MM.1S (cell line): ENCODE measurements at places on chromosomes 2 and 18.

DNA sequence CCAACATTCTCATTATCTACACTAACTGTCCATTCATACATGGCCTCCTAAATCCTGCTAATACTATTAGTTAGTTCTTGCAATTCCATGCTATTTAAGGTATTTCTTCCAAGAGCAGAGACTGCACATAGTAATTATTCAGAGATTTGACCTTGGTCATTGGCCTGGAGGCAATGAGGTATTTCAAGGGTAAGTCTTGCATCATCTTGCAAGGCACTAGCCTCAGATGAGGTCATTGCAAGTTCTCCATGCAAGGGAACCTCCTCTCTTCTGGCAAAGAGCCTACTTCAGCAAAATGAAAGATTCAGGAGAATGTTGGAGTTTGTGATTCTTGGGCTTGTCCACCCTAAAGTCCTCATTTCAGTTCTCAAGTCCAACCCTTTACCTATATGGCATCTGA, 48.5 kb upstream of the IKZF2 start:
- no peak for DNase-seq

GRCh38 chr2:70118798-70119454, 31.6 kb downstream of the PCBP1 start:
- DNase-seq: peak; percentile 37

DNA sequence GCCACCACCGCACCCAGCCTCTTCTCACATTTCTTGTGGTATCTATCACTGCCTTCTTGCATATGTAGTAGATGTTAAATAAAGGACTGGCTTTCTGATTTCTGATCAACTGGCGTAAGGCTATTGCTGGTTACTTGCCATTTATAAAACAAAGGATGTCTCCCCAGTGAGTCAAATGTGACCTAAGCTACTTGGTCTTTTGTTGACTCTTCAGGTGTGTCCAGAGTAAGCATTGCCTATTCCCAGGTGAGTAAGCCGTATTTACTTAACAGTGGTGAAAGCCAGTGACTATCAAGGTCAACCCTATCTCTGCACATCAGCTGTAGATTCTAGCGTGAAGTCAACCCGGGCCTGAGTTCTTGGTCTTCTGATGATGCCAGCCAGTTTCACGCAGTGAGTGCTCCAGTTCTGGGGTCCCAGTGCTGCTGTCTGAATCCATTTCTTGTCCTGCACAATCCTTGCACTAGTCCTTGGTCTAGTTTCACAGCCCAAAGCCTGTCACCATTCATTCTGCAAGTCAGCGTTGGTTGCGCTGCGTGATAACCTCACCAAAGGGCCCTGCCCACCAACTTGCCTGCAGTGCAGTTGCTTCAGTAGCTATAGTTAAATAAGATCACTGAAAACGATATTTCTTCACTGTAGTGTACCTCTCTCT, 120.2 kb downstream of the GBX2 start:
- no peak for DNase-seq

DNA sequence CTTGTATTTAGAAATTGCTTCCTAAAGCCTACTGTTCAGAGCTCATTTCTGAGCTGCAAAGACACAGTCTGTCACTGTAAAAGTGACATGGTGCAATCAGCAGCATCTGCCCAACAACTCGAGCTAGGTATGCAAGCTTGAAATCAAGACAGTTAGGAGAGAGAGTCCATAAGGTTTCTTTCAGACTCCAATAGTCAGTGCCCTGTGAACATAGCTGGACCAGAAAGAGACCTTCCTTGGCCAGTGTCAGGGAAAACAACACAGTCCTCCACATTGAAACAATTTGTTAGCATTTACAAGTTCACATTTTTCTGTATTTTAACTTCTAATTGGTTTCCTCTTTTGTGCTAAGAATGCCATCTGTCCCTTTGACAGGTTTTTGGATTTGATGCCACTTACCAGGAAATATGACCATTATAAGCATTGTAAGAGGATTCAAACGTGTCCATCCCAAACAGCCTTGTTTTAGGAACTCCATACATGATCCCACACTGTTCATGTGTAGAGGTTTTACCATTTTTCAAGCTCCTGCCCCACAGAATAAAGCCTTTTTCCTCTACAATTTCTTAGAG, 8.9 kb upstream of the MYCN start:
- no peak for DNase-seq

DNA sequence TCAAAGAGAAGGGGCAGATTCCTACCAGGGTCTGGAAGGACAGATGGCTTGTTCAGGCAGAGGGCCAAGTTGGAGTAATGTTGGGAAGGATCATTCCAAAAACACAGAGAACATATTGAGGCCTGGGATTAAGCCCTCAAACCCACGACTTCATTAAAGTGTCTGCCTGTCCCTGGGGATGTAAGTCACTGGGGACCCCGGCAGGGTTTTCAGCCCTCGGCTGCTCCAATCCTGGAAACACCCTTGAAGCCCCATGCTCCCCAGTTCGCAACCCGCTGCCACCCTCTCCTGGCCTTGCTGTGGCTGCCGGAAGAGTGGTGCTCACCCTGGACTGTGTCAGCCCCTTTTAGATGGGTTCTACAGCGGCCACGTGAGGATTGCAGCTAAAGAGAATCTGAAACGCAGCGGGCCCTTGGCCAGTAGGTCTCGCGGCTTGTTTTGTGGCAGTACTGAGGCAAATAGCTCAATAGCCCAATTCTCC, 79.9 kb downstream of the EPAS1 start:
- DNase-seq: no peak

GRCh38 chr2:170523506-170523905, 191.6 kb upstream of the SP5 start:
- DNase-seq: no peak

GRCh38 chr2:238791354-238791753, 56.5 kb upstream of the TWIST2 start:
- no peak for DNase-seq

GRCh38 chr2:126385441-126385840, 270.5 kb upstream of the GYPC start:
- DNase-seq: no peak

- no peak for DNase-seq
Observed at GRCh38 chr2:154194909-154195643, 323.4 kb downstream of the GALNT13 start.

DNA sequence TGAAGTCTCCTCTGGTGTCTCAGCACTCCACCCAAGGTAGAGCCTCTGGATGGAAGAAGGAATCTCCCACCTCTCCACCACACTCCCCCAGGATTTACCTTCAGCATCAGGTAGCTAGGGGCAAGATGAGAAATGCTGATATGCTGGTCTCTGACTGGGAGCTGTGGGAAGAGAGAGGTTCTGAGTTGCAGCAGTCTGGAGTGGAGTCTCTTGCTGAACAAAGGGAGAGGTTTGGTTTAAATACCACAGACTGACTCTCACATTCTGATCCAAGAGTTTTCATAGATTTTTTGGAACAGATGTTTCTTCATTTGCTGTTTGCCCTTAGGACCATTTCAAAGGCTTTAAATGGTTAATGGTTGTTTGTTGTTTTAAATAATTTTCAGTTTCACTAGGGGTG, 1.1 kb upstream of the CFLAR start:
- no peak for DNase-seq

DNA sequence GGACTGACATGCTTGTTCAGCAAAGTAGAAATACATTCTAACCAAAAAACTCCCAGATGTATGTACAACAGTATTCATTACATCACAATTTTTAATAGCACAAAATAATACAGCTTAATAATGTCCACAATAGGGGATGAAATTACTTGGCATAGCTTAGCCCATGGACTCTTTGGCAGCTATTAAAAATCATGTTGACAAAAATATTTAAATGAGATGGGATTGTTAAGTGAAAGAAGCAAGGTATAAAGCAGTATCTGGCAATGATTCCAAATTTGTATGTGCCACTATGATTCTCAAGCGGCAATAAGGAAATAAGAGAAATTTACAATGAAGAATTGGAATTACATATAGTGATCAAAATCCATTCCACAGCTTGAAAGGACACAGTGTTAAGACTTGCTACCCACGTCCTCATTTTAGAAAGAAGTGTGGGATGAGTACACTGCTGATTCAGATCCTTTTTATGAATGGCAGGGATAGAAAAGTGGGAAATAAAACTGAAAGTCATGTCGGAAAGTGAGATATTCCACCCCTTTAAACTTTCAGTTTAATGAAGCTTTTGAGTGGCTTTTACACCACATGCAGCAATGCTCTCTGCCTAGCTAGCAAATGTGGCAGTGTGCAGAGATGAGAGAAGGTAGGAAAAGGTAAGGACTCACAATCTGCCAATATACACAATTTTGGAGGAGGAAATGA, 2.4 kb downstream of the GAREM1 start:
- peak; percentile 30 for DNase-seq

DNA sequence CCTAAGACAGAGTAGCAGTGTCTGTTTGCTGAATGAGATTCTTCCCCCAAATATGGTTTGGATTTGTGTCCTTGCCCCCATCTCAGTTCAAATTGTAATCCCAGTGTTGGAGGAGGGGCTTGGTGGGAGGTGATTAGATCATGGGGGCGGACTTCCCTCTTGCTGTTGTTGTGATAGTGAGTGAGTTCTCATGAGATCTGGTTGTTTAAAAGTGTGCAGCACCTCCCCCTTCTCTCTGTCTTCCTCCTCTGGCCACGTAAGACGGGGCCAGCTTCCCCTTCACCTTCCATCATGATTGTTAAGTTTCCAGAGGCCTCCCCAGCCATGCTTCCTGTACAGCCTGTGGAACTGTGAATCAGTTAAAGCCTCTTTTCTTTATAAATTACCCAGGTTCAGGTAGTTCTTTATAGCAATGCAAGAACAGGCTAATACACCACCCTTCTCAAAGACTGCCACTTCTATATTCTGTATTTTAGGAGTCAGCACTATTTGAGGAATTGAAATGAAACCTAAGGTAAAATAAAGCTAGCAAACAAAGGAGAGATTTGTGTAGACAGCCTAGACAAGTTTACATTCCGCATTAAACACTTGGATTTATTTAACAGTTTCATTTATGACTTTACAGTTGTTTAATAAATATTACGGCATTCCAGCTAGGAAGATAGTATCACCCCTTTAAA, 21.6 kb downstream of the FBXO36 start:
- no peak for DNase-seq

DNA sequence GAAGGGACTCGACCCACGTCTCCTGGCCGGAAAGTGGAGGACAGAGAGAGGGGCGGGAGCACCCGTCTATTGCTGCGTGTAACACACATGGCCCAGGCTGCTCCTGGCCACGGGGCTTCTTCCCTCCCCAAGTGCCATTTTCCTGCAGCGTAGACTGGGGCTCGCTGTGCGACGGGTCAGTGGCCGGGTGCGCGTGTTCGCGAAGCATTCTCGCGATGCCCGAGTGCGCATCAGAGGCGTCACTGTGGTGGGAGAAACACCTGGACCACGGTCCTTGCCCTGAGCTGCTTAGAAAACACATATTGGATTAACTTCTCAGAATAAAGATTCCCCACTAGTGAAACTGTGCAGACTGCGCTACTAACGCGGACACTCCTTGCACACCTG, 200.8 kb downstream of the EIPR1 start:
- no peak for DNase-seq

DNA sequence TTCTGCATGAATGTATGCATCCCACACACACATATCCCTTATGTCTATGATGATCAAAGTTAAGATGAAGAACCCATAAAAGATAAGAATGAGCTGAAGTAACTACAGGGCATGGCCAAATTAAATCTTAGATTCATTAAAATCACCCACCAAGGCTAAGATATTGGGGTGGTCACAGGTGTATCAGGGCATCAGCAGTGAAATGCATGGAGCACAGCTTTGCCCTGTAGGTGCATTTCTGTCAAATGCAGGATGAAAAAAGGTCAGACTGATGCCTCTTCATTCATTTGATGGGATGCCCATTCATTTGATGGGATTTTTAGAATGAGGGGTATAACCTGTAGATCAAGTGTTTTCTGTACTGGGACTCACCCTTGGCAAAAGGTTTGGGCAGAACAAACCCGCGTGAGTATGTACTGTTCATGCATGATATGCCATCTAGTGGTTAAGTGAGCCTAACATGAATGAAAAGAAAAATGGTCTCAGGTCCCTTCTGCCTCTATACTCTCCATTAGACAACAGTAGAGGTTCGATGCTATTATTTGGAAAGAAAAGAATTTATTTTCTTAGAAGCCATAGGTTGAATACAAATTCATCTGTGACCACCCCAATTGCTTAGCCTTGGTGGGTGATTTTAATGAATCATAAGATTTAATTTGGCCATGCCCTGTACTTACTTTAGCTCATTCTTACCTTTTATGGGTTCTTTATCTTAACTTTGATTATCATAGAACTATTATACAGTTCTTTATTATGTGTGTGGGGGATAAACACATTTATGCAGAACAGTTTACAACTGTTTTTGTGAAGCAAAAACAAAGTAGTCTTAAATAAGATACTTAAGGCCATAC, 43.2 kb upstream of the NOSTRIN start:
- DNase-seq: peak; percentile 51

- DNase-seq: no peak
Observed at GRCh38 chr2:14324308-14324707, 308.2 kb upstream of the LRATD1 start.

DNA sequence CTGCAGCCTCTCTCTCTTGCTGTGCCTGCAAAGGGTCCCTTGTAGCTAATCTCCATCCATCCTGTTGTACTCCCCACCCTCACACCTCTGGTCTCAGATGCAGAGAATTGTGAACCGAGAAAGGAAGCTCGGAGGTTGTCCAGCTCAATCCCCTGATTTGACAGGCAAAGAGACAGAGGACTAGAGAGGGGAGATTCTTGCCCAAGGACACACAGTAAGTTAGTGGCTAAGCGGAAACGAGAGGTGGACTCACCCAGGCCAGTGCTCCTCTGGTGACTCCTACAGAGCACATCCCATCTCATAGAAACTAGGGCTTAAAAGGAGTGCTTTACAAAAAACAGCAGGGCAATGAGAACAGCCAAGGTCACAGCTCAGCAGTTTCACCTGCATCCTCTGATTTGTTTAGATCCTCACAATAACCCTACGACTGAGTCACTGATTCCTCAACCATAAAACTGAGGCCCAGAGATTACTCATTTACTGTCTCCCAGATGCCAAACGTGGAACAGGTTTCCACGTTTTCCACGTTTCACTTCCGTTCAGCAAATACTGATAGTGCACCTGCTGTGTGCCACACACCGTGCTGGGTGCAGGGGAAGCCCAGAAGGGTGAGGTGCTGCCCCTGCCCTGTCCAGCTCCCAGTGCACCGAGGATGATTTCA, 22.1 kb downstream of the EHD3 start:
- peak; percentile 57 for DNase-seq

- DNase-seq: no peak
Observed at GRCh38 chr2:139165041-139165440, 384.9 kb upstream of the NXPH2 start.

GRCh38 chr2:146077156-146077555, 1557.2 kb upstream of the ZEB2 start:
- DNase-seq: no peak
